Spleen (tissue), 13 donors: ENCODE measurements at places on chromosomes 16 and 17.
A peak's percentile ranks its signal among the peaks of the same experiment; 100 is the strongest.

DNA sequence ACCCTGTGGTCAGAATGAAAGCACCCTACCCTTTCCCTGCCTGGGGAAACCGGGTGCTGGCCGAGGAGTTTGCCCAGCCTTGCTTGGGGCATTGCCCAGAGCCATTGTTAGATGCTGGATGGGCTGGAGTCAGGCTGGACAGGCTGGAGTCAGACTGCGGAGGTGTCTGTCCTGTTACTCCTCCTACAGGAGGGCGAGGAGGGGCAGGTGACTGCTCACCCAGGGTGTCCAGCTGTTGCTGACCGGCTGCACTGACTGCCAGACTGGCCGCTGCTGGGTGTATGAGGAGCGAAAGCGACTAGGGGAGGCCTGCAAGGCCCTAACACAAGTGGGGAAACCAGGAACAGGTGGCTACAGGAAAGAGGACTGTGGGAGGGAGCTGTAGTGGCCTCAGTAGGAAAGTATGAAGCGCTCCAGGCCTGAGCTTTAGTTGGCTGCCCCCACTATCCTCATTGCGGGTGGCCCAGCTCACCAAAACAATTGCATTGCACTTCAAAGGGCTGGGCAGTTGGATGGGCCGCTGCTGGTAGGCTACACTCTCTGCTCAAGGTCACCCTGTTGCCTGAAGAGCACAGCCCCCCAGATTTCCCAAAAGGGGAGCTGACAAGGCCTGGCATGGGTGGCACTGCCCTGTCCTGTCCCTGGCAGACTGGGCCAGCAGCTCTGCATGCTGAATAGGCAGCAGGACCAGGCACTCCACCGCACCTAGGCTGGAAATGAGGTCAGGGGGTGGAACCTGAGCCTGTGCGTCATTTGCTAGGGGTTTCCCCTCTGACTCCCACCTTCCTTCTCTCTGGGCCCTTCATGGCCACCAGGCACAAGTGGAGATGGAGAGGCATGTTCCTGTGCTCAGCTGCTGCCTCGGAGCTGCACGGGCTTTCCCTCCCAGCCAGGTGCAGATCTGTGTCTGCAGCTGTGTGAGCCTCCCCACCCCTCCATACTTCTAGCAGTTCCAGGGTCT, 18.4 kb downstream of the LDHD start:
- no peak for DNase-seq

DNA sequence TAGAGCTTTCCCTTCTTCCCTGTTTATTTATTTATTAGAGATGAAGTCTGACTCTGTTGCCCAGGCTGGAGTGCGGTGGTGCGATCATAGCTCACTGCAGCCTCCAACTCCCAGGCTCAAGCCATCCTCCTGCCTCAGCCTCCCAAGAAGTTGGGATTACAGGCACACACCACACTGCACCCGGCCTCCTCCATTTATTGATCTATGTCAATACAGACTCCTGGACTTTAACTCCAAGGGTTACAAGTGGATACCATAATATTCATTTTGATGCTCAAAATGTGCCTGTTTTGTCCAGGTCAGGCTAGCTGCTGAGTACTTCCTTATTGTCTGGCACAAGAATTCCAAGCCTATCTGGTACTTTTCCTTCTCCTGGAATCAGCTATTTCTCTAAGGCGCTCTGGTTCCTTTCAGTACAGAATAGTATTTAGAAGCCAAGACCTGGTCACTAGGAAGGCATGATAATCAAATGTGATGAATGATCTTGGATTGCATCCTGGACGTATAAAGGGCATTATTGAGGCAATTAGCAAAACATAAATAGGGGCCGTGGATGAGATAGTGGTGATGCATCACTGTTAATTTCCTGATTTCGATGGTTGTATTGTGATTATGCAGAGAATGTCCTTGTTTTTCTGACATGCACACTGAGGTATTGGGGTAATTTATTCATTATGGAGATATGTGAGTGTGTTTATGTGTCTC, 21.7 kb downstream of the IL4R start:
- DNase-seq = no peak

DNA sequence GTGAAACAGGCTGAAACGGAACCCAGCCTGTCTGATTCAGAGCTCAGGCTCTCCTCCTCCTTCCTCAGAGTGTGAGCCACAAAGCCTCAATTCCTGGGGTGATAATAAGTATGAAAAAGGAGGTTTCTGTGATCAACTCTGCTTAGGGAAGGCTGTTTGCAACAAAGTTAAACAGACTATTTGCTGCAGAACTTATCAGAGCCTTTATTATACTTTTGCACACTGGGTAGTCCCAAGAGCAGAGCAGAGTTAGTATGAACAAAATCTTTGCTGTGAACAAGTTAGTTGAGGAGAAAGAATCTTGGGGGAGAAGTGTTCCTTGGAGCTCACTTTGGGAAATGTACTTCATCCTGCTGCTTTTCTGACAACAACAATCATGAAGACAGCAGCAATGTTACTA, 67.4 kb downstream of the MRM1 start:
- DNase-seq = no peak

- DNase-seq = peak; percentile 92
Observed at GRCh38 chr16:569445-570254, at the start of gene PIGQ. Gene PIGQ, plus strand, starts transcription at chr16:569968. Its CDS starts 4,107 bp downstream, at chr16:574075.

DNA sequence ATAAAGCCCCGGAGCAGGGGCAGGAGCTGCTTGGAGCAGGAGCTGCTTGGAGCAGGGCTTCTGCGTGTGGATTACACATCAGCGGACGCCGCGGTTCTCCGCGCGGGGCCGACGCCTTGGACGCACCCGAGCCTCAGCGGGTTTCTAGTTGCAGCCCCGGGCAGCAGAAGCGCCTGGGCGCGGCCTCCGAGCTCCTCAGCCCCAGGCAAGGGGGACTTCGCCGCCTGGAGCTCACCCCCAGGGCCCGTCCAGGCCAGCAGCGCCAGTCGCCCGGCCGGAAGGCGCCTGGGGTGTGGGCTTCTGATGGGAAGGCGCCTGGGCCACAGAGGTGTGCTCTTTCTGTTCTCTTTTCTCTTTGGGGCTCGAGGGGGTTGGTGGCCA, 6.3 kb downstream of the FOXF1 start:
- DNase-seq = no peak

- peak; percentile 84 for DNase-seq
Observed at GRCh38 chr17:1718362-1719165, 5.9 kb upstream of the WDR81 start.
